Activated CD8-positive, alpha-beta memory T cell treated with anti-CD3 and anti-CD28 coated beads for 4 hours (primary cell): ENCODE measurements at places on chromosomes 1 and 21.

- no peak for DNase-seq
Observed at GRCh38 chr1:180786624-180787023, 126.1 kb upstream of the KIAA1614 start.

- DNase-seq, result no peak
Observed at GRCh38 chr1:14443164-14443787, 155.2 kb upstream of the KAZN start.

DNA sequence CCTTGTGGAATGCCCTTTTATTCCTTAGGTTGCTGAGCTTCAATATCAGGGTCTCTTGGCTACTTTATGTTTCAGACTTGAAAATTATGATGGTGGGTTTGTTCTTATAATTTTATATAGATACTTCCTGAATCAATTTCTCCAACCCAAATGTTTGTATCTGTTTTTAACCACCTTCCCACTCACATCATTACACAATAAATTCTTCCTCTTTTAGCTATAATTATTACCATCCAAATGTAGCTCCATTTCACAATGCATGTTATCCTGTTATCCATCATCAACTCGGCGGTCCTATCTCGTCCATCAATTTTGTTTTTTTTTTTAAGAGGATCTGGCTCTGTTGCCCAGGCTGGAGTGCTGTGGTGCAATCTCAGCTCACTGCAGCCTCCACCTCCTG lies 357.6 kb upstream of the ZP4 start:
- no peak for DNase-seq

DNA sequence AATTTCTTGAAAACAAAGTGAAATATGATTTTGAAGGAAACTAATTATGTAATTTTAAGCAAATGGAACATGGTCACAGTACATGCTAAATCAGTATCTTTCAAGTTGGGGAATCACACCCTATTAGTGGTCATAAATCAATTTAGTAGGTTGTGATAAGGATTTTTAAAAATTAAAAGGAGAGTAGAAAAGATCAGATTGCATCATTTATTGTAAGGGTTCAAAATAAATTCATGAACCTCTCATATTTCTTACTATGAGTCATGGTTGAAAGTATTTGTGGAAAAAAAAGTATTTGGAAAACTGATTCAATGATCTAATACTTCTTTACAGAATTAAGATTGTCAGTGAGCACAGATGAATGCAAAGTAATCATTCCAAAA lies 14.6 kb downstream of the ADSS2 start:
- DNase-seq, result no peak

DNA sequence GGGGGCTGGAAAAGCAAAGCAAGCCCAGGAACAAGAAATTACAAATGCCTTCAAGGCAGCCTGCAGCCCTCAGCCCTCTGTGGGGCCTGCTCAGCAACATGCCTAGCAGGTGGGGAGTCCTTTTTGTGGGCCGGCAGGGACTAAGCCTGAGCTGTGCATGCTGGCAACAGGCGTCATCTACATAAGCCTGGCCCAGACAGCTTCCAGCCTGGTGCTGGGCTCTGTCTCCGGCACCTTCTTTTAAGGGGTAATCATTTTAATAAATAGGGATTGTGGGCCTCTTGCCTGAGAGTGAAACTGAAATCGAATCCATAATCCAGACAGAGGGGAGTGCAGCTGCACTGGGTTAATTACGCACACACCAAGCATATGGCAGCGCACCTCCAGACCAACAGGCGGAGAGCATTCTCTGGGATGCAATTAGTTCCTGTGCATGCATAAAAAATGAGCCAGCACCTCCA lies 96.6 kb downstream of the DDX20 start:
- DNase-seq, result no peak

DNA sequence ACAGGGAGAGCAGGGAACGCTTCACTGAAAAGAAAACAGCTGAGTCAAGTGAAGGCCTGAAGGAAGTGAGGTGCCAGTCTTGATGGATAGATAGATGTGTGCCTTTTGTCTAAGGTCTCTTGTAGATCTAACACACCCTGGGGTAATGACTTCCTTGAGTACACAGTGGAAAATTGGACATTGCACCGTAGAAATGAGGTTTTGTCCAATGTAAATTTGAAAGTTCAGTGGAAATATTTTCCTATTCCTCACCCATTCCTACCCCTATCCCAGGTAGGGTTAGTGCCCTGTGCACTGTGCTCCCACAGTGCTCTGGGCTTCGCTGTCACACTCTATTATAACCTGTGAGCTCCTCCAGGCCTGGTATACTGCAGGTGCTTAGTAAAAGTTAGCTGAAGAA lies 24.3 kb downstream of the ZMYND12 start:
- no peak for DNase-seq

GRCh38 chr1:12475947-12476346 lies 142.1 kb downstream of the DHRS3 start:
- no peak for DNase-seq

DNA sequence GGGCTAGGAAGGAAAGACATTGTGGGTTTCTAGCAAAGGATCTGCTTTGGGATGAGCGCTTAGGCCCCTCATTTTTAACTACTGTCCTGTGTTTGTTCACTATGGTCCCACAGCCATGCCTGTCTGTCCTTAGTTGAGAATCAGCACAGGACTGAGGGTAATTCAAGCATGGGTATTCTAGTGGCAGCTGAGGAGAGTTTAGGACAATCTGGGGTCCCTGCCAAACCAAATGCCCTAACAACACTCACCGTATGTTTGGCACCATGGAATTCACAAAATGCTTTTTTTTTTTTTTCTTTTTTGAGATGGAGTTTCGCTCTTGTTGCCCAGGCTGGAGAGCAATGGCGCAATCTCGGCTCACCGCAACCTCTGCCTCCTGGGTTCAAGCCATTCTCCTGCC lies 10.4 kb downstream of the ARHGEF11 start:
- no peak for DNase-seq

GRCh38 chr1:1303736-1304135 lies 4.0 kb downstream of the ACAP3 start:
- DNase-seq, result no peak

DNA sequence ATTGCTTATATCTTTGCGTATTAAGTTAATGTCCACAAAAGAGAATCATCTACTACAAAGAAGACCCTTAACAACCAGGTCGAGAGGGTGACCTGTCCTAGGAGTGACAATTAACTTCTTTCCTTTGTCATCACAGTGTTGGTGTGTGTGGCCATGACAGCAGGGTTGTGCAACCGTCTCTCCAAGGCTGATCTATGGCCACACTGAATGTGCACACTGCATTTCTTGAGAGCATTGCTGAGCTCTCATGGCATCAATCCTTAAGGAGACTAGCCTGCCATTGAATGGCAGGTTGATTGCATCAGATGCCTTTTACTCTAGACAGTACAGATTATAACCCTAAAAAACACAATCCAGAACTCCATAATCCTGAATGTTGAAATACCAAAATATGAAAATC lies 86.5 kb upstream of the OLFM3 start:
- DNase-seq, result no peak

GRCh38 chr1:176141449-176141848 lies 65.6 kb downstream of the COP1 start:
- no peak for DNase-seq

- DNase-seq, result no peak
Observed at GRCh38 chr1:94823116-94823515, 3.0 kb downstream of the SLC44A3 start.

- no peak for DNase-seq
Observed at GRCh38 chr1:47894410-47895278, 102.5 kb downstream of the TRABD2B start.

GRCh38 chr21:26405071-26405470 lies 168.0 kb downstream of the CYYR1 start:
- no peak for DNase-seq

DNA sequence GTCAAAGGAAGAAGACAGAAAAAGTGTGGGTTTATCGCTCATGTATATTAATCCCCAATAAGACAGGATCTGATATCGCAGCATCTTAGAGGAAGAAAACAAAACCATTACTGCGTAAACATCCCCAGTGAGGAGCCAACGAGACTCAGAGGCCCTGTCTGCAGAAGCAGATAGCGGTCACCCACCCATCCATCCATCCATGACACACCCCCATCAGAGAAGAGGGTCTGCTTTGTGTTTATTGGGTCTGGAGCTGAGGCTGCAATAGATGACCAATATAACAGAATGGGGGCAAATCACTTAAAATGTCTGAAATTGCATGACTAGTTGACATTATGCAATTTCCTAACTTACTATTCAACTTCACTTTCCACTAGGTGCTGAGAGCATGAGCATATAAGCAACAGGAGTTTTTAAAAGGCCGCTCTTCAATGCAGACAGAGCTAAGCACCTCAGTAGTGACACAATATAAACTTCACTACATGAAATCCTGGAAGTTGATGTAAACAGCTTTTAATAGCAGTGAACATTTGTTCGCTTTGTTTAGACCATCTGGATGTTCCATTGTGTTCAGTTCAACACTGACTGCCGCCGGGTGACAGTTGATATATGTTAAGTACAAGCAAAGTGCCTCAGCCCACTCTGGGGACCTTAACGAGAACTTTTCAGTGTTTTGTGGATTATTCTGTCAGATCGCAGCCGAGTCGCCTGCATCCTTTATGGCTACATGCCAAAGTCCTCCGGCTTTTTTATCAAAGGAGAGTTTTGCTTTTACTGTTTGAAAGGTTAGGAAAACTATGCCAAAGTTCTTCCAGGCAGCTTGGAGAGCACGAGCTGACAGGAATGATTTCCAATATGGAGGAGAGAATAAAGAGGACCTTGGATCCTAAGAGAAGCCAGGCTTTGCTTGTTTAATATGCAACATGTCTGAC lies 167.5 kb downstream of the ZNF281 start:
- DNase-seq, result no peak

DNA sequence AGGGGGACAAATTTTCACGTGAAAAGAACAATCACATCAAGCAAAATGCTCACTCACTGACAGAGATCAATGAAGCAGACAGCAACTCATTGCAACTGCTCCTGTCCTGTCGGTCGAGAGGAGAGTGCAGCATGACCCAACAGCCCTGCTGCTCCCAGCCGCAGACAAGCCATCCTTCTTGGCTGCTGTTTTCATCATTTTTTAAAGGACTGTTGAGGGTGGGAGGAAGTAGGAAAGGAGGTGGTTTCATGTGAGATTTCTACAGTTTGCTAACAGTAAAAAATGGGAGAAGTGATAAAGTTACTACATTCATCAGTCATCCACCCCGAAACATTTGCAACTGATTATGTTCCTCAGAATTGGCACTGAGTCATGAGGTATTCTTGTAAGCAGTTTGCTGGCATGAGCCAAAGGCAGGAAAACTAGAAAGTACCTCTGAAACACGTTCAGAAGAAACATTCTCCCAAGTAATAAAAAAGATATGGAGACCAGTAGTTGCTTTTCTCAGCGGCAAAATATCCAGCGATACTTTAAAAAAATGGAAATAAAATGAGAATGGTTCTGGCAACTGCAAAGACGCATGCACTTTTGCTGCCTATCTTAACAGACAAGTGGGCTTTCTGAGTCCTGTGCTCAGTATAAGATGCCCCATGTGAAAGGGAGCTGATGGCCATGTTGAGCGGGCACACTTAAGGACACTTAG lies 72.0 kb upstream of the CLDN14 start:
- no peak for DNase-seq

DNA sequence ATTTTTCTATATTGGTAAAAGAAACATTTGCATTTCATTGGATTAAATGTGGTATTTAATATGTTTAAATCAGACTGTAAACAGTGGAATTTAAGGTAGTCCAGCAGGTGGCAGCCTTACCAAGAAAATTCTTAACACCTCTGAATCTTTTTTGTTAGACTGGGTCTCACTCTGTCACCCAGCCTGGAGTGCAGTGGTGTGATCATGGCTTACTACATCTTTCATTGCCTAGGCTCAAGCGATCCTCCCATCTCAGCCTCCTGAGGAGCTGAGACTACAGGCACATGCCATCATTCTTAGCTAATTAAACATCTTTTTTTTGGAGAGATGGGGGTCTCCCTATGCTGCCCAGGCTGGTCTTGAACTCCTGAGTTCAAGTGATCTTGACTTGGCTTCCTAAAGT lies 98.8 kb downstream of the RABGAP1L start:
- peak; percentile 3 for DNase-seq

GRCh38 chr1:39478126-39478915 lies 13.1 kb upstream of the BMP8A start:
- DNase-seq, result no peak

- DNase-seq, result no peak
Observed at GRCh38 chr1:160024195-160024905, 7.4 kb downstream of the PIGM start.

DNA sequence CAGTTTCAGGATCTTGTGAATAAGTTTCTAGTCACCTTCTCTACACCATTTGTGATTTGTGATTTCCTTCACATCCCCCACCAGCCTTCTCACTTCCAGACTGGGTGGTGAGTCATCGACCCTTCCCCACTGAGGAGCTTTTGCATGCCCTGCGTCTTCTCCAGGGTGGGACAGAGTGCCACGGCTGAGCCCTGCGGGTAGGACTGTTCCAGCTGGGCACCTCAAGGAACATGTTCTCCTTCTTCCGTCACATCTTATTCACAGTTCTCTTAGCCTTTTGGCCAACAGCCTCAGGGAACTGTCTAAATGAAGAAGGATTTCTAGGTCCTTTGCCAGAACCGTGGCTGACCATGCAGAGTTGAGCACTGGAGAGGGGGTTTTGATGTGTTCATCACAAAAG lies 116.5 kb downstream of the TMEM53 start:
- DNase-seq, result no peak

GRCh38 chr1:48215889-48216288 lies 6.6 kb upstream of the SLC5A9 start:
- no peak for DNase-seq

GRCh38 chr1:182671750-182672486 lies 12.5 kb downstream of the RGS8 start:
- no peak for DNase-seq

DNA sequence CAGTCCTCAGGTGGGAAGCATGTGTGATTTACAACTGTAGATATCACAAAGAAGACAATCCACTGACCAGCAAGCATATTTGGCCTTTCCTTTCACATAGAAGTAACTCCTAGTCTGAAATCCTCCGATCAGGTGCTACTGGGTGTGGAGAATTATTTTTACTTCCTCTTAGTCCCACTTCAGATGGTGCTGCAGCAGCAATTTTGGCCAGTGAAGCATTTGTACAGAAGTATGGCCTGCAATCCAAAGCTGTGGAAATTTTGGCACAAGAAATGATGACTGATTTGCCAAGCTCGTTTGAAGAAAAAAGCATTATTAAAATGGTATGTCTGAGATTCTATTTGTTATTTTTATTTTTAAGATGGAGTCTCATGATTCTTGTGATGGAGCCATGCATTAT lies 51.0 kb downstream of the SCP2 start:
- no peak for DNase-seq
